ENCODE measurements at places on chromosomes 3 and 15. TPM values are rescaled to one million over a fixed set of nuclear protein-coding genes. Genes with fewer than 3 reads are reported as not detected.

DNA sequence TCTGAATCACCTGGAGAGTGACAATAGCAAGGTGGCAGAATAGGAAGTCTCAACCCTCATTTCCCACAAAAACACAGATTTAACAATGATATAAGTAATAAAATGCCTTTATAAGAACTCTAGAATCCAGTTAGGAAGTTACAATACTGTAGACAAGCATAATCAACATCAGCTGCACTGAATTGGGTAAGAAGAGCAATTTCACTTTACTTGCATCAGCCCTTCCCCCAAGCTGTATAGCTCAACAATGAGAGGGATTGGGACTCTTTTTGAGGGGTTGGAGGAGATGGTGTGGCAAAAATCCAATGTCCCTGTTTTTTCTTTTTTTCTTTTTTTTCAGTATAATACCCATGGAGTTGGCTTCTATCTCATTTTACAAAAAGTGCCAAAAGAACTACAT lies 63.1 kb downstream of the SERP1 start:
- DNase-seq: no peak

- DNase-seq: no peak
Measured at GRCh38 chr3:134299185-134299887, 48.7 kb upstream of the RYK start.

The SH2D7 gene
- not detected for total RNA-seq

DNA sequence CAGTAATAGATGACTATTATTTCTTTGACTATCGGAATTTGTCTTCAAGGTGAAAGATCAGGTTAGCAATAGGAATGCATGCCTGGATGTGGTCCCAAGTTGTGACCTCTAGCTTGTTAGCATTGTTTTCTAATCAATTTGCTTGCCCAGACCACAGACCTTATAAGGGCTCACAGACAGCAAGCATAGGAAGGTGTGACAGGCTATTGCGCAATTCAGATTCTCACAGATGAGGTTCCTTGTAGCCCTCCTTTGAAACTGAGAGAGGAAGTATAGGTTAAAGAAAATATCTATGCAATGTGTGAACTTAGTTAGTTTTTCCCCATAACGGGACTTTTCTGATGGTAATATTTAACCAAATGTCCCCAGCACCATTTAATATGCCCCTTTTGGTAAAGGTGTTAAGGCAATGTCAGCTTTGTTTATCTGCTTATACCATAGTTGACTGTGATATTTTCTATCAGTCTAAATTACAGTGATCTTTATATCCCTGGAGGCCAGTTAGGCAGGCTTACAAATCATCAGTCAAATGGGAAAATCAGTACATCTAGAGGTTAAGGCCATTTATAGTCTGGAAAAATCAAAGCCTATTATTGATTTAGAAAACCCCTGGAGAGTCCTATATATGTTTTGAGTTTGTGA lies 168.1 kb upstream of the MBNL1 start:
- DNase-seq: no peak

The MNS1 gene
- 1.0 TPM for total RNA-seq

DNA sequence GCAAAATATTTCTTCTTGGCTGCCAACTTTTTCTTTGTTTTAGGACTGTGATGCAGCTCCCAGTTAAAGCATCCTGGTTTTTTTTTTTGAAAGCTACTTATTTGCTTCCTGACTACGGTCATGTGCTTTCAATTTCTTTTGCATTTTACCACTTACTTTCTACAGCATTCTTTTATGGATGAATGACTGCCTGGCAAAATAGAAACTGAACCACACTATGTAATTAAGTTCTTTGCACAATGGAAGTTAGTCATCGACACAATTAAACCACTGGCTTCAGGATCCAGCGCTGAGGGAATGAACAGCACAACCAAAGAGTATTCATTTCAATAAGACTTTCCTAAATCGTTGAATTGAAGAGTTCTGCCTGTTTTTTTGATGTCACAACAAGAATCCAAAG lies 82.2 kb upstream of the EPHA3 start:
- no peak for DNase-seq

GRCh38 chr3:137081711-137082110 lies 123.9 kb downstream of the IL20RB start:
- no peak for DNase-seq

GRCh38 chr3:13192471-13193213 lies 119.4 kb upstream of the IQSEC1 start:
- DNase-seq: no peak

The AQR gene
- 11.0 TPM for total RNA-seq

- no peak for DNase-seq
Measured at GRCh38 chr15:70037292-70037640, 60.5 kb downstream of the TLE3 start.

DNA sequence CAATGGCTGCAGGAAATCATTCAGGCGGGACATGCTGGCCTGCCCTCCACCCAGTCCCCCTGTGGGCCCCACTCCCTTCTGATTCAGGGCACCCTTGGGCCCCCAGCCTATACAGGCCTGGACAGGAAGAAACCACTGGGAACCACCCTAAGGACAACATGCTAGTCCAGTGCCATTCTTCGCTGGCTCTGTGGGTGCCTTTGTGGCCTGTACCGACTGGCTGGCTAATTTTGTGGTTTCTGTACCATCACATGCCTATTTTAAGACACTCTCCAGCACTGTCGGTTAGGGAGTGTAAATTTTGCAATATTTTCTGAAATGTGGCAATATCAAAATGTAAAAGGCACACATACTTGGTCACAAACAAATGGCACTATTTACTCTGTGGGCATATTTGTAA lies 61.4 kb upstream of the POLG start:
- no peak for DNase-seq

The SMC4 gene
- 19.4 TPM for total RNA-seq

The EMC7 gene
- total RNA-seq: 58.7 TPM

GRCh38 chr3:138938877-138939560 lies 7.9 kb downstream of the FOXL2 start:
- DNase-seq: no peak

The WDR53 gene
- total RNA-seq: 7.6 TPM

The C2CD4B gene
- 1.7 TPM for total RNA-seq

DNA sequence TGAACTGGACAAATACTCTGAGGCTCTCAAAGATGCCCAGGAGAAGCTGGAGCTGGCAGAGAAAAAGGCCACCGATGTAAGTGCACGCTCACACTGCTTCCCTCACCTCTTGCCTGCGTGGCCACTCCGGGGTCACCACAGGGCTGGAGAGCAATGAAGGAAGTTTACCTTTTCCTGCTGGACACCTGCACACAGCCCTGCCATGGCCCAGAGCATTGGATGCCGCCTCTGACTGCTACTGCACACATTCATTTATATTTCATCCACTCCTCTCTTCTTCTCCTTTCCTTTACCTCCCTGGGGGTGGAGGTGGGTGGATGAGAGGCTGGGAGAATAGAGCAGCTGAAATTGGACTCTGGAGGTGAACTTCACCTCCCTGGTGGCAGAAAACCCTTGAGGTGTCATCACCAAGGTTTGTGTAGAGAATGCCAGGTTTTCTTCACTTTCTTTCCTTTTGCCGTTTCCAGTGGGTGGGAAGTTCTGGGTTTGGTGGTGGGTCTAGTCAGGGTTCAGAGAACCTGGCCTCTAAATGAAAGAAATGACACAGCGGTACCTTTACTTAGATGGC lies 1.6 kb downstream of the TPM1 start:
- no peak for DNase-seq

The SKOR1 gene
- 0.07 TPM for total RNA-seq

GRCh38 chr15:69451951-69452691 lies 497 bp upstream of the RPLP1 start:
- no peak for DNase-seq

The SLC6A11 gene
- not detected for total RNA-seq

DNA sequence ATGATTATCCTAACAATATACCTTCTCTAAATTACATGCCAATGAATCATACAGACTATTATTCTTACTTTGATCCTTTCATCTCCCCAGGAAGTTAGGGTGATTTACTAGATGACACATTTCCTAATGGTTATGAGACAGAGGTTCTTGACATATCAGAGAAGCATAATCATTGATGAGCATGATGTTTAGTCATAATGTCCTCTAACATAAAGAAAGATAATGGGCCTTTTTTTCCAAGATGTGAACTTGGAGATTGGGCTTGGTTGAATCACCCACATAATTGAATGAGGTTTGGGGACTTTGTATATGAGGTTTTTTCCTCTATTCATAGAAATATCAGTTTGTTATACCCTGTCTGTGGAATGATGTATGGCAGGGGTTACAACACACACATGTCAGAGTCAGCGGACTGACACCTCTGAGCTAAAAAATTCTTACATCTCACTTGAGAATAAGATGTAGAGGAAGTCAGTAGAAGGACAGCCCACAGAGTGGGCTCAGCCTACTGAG lies 69.7 kb upstream of the DCBLD2 start:
- no peak for DNase-seq

The SMCO1 gene
- total RNA-seq: 110 TPM

- no peak for DNase-seq
Measured at GRCh38 chr3:56053727-56054126, 414.5 kb downstream of the ERC2 start.

- no peak for DNase-seq
Measured at GRCh38 chr3:187550446-187550845, 119.7 kb downstream of the SST start.

The DUOXA1 gene
- 0.59 TPM for total RNA-seq

DNA sequence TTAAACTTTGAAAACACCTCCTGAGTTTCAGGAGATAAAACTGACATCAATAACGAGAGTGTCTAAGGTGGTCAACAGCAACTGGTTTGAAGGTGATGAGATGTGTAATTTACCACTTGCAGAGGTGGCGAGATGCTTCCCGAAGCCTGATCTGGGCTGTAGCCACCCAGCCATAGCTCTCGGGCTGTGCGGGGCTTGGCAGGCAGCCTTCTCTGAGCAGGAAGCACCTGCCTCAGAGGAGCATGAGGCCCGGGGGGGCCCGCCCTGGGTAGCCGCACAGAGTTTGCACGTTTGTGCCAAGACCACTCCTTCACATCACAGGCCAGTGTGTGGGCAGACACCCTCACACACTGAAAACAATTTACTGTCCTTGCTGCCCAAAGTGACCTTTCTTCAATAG lies 220.3 kb downstream of the CACNA2D3 start:
- peak; percentile 44 for DNase-seq

DNA sequence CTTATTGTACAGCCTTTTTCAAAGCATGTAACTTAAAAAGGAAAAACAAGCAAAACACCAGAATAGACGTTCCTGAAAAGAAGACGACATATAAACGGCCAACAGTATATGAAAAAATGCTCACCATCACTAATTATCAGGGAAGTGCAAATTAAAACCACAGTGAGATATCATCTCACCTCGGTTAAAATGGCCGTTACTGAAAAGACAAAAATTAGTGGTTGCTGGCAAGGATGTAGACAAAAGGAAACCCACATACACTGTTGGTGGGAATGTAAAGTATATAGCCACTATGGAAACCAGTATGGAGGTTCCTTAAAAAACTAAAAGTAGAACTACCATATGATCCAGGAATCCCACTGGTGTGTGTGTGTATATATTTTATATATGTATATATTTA lies 64.5 kb upstream of the MLF1 start:
- DNase-seq: no peak

GRCh38 chr3:193372783-193373182 lies 5.8 kb downstream of the ATP13A5 start:
- no peak for DNase-seq

- no peak for DNase-seq
Measured at GRCh38 chr3:165753560-165753959, 83.7 kb downstream of the BCHE start.

- DNase-seq: peak; percentile 100
Measured at GRCh38 chr3:131381445-131382291, at the start of gene NUDT16. Gene NUDT16 (plus strand): TSS chr3:131381774. CDS start chr3:131381805, 31 bp downstream.

The STRIT1 gene
- 0.79 TPM for total RNA-seq

DNA sequence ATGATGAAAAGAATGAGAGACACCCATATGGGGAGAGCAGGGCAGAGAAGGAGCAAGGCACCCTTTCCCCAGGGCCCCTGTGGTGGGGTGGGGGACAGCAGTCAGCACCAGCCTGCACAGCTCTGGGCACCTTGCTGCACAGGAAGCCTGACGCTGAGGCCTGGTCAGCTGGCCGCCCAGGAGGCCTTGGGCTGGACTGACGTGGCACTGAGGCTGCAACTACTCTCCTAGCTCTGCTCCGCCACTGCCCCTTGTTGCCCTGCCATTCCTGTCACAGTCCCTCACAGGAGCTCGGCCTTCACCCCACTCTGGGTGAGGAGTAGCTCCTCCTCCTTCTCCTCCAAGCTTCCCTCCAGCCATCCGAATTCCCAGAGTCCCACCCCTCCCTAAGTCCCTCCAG lies 99.7 kb downstream of the CPN2 start:
- no peak for DNase-seq

DNA sequence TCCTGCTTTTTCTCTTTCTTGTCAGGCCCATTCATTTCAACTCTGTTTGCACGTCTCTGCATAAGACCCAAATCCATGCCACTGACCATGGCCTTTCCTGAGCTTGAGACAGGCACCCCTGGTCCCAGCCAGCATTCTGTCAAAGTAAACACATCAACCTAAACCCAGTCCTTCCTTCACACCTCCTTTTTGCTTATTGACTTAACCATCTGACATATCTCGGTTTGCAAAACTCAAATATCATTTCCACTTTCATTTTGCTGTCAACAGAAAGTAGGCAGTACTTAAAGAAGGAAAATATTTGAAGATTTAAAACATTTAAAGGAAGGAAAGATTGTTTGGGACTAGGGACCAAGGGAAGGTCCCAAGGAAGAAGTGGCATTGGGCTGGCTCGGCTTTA lies 48.2 kb upstream of the KBTBD8 start:
- DNase-seq: no peak

The SLC9C1 gene
- total RNA-seq: 2.3 TPM

The CPN2 gene
- 0.40 TPM for total RNA-seq

The SLC22A13 gene
- total RNA-seq: not detected

DNA sequence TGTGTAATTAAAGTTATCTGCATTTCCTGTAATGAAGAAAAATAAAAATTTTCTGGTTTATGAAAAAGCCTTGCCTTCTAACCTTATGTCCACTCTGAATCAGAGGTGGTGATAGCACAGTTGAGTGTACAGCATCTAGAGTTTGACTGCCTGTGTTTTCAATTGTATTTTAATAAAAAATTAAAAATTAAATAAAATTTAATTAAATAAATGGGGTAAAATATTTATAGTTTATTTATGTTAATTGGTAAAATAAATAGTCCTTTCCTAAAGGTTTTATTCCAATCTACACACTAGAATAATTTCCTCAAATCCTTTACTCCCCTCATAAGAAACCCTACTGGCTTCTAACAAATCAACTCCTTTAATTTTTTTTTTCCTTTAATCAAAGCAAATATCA lies 111.8 kb upstream of the MYO5C start:
- no peak for DNase-seq

GRCh38 chr3:73475175-73475574 lies 149.6 kb downstream of the PDZRN3 start:
- DNase-seq: no peak
